ENCODE measurements at places on chromosomes 1 and 21.

DNA sequence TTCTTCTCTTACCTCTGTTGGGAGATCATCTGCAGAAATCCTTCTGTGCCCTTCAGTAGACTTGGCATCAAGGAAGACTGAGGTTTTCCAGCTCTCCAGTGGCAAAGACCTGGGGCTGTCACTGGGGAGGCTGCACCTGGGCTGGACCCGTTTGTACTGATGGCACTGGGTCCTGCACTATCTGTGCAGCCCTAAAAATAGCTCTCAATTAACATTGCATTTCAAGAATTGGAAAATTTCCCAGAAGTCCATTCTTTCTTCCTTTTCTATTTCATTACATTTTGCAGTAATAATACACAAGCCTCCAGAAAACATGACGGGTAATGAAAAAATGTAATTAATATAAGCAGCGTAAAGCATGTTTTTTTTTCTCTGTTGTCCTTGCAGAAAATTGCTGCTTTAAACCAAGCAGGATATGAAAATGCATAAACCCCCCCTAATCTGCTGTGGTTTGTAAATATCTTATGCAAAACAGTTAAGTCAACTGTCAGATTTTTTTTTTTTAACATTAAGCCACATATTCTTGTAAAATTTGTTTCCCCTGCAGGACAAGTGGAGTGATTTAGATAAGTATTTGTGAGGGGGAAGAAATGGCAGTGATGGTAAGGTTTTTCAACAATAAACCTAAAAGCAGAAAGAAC lies 64.9 kb downstream of the LMO4 start:
- no peak for DNase-seq

- DNase-seq: no peak
Measured at GRCh38 chr1:182051938-182052337, 9.6 kb downstream of the ZNF648 start.

- no peak for DNase-seq
Measured at GRCh38 chr1:88783145-88783544, 99.1 kb downstream of the PKN2 start.

DNA sequence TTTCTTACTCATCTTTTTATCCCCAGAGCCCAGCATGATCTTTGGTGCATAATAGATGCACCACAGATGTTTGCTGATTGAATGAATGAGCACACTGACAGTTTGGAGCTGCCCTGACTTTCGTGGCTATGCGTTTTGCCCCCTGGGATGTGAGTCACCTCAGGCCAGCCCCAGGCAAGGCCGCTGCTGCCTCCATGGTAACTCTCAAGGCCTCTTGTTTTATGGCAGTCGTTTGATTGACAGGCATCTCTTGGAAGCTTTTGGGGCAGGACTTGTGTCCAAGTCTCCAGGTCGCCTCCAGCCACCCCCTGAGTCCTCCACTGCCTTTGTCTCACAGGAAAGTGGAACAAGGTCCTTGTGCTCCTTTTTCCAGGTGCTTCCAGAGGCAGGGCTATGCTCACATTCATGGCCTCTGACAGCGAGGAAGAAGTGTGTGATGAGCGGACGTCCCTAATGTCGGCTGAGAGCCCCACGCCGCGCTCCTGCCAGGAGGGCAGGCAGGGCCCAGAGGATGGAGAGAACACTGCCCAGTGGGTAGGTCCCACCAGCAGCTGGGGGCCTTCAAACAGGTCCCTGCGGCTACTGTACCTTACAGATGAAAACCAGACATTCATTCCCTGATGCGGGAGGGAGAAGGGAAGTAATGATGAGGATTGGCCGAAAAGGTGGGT lies 11.2 kb downstream of the PSEN2 start:
- DNase-seq: no peak

DNA sequence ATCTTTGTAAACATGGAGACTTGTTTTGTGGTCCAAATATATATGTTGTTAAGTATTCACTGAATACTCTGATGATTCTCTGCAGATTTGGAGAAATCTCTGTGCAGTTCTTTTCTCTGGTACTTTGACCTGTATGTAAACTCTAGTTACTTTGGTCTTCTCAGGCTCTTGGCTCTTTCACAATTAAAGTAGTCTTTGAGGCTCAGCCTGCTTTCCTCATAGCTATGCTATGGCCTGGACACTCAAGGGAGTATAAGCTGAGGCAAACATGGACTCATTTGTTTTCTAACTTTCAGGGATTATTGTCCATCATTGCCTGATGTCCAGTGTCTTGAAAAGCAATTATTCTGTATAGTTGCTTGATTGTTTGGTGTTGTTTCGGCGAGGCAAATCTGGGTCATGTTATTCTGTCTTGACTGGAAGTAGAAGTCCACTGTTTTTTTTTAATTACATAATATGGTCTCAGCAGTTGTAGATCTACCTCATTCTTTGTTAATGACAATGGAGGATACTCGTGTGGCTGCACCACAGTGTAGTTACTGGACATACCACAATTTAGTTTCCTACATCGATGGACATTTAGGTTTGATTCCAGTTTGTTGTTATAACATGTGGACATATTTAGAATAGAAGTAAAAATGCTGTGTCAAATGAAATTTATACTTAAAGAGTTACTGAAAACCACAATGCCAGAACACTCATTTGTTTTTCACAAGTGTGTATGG lies 9.2 kb downstream of the PTBP2 start:
- DNase-seq: no peak

DNA sequence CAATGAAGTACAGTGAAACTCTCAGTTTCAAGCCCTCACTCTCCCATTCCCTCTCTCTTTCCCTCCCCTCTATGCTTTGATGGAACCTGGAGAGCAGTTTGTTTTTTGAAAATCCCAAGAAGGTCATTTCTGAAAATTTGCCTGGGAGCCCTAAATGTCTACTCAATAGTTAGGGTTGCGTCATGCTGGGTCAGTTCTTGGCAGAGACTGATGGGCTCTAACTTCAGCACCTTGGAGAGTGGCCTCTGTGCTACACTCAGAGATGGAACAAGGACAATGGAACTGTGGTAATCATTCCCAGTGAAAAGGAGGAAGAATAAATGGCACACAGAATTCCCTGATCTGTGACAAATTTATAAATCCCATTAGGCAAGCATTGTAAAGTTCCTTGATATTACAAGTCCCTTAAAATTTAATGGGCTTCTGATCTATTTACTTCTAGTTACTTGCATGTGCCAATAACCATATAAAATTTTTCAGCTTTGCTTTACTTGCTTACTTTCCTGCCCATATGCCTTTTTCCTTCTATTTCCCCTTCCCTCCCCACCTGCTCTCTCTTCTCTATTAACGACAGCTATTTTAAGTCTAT lies 182.9 kb upstream of the KCND3 start:
- DNase-seq: peak; percentile 24

GRCh38 chr1:9020305-9020704 lies 5.9 kb downstream of the SLC2A7 start:
- DNase-seq: no peak

DNA sequence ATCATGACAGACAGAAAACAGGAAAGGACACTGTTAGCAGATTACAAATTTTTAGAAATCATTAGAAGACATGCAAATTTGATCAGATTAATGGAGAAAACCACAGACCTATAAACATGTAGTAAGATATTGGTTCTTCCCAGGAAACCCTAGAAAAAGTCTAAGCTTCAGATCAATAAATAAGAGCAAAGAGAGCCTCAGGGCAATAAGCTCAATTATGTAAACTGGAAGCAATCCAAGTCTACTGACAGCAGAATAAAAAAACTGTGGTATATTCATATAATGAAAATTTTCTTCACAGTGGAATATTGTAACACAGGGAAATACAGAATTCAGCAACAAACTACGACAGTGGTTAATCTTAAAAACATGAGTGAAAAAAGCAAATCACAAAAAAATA lies 36.3 kb downstream of the NRDC start:
- DNase-seq: no peak

- DNase-seq: no peak
Measured at GRCh38 chr1:177920091-177920490, 49.8 kb downstream of the SEC16B start.
